ENCODE measurements at places on chromosomes 5 and 9.

- no peak for DNase-seq
These were observed 428.2 kb downstream of the ENC1 start for GRCh38 chr5:74212336-74212735.

DNA sequence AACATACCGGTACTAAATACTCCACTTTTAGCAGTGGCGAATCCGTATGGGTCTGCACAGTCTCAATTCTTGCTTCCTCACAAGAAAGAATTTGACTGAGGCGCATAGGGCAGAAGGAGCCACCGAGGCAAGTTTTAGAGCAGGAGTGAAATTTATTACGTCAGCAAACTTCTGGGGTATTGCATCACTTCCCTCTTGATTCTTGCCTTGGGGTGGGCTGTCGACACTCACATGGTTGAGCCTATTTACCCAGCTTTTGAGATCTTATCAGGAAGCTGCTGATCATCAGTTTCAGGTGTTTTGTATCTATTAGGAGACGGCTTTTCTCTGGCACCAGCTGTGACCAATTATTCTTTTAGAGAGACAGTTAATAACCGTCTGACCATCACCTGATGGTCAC is 111.5 kb upstream of the CCNH start:
- no peak for DNase-seq

DNA sequence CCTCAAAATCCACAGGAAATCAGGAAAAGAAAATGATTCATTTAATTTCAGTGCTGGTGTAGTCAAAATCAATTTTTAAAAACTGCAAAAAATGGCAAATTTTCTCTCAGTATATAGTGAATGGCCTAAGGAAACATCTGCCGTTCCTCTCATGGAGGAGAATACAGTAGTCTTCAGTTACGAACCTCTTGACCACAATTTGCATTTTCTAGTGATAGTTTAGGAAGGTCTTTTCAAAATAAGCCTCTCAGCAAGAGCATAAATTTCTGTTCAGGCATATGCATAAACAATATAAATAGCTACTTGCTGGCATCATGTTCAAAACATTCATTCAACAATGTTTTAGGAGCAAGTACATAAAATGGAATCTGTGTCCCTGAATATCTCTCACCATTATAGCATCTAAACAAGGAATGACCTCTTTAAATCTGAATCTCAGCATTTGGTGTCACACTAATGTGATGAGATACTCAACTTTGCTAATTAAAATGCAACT is 33.5 kb downstream of the HAPLN1 start:
- no peak for DNase-seq

DNA sequence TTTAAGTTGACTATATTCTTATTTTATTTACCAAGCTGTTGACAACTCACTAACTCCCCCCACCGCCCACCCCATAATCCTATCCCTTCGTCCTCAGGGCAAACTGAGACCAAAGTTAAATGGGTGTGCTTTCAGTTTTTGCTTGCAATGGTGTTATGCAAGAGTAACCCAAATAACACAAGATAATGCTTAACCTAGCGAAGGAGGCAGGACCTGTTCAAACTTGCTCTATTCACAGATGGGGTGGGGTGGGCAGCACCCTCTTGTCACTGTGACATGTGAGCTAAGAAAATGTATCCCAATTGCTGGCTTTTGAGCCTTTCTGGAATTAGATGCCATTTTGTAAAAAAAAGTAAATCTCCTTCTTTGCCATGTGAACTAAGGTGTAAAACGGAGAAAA is 40.4 kb downstream of the GLIS3 start:
- DNase-seq, result no peak

DNA sequence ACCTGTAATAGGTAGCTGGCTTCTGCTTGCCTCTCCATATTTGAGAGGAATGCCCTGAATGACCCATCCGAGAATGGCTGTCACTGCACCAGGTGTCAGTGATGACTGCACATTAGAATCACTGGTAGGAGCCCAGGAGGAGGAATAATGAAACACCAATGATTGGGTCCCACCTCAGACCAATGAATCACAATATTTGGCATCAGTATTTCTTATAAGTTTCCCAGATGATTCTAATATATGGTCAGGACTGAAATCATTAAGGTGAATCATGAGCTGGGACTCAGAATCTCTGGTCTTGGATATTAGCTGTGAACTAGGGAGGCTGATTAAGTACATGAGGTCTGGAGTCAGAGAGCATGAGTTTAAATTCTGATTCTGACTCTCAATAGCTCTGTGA is 23.4 kb downstream of the ARSB start:
- no peak for DNase-seq

- no peak for DNase-seq
These were observed 631.7 kb upstream of the CDH6 start for GRCh38 chr5:30561771-30562170.

DNA sequence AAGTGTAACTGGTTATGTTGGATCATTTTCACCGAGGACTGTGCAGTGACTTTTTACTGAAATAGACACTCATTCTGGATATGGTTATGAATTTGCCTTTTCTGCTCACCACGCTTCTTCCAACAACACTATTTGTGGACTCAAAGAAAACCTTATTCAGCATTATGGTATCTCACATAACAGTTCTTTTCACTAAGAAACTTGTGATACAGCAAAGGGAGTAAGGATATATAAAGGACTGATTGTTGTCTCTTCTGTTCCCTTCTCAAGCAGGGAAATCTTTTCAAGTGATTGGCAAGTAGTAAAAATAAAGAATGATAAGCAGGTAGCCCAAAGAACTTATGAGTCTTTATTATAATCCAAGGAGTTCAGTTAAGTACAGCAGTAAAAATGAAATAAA is 131.5 kb upstream of the SV2C start:
- no peak for DNase-seq

DNA sequence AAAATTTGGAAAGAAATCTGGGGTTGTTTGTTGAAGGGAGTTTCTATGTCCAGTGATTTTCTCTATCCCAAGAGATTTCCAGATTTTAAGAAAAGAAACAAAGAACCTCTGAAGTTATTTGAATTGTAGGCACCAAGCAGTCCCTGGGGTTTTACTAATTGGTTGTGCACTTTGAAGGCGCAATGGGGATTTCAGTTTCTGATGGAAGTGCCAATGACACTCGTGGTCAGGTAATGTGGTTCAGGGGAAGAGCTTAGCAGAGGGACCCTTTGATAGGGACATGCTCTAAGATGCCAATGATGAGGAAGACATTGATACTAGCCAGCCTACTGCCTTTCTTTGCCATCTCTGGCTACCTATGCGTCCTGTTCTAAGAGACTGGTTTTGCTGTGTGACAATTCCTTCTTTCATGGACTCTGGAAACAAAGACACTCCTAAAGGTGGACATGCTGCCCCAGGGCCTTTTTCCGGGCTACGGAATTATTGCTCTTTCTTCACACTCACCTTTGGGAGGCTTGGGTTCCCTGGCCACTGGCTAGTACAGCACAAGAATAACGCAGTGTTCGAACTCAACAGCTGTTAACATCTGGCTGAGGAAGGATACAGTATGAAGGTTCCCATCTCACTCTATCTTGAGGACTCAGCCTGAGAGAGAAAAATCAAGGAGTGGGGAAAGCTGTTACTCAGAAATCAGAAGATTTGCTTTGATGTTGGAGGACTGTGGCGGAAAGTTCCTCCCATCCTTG is 6.9 kb upstream of the TRAF1 start:
- DNase-seq, result no peak

- no peak for DNase-seq
These were observed 37.8 kb upstream of the ATP6V1G1 start for GRCh38 chr9:114549697-114550330.

DNA sequence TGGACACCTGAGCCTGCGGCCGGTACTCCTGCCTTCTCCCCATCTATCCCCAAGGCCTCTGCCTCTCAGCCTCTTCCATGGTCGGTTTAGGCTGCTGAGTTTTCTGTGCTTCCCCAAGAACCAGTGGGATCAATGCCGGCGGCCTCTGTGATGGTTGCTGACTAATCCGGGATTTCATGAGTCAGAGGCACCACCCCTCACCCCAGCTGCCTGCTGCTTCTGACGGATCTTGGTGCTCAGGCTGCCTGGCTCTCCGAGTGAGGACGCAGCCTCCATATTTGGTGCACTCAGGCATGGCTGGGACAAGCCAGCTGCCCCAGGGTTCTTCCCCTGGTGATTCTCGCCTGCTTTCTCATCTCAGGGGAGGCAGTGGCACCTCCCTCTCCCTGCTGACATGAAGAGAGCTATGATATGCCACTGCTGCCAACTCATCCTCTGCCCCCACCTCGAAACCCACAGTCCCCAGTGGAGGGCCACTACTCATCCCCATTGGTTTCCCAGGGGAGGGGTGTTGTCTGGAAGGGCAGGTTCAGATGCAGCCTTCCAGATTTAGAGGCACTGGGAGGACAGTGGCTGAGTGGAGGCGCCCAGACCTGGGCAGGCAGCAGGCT is 3.3 kb upstream of the MAN1B1 start:
- DNase-seq, result no peak

GRCh38 chr5:163578652-163579051 is 73.2 kb downstream of the MAT2B start:
- DNase-seq, result no peak

- no peak for DNase-seq
These were observed 79.6 kb upstream of the RNU6ATAC start for GRCh38 chr9:134243778-134244467.

DNA sequence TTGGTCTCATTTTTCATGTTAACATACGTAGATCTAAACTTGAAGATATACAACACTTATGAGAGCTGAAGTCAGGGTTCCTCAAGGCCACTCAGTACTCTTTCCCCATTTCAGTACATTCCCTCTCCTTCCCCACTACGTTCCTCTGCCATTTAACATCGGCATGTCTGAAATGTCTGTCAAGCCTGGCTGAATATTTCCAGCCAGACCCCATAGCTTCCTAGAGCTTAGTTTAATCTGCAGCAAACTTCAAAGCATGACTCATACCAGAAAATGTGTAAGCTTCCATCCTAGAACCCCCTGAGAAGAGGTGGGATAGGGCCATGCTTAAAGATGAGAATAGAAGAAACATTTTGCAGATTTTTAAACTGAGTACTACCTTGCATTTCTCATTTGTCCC is 6.2 kb downstream of the GZMA start:
- DNase-seq, result no peak

DNA sequence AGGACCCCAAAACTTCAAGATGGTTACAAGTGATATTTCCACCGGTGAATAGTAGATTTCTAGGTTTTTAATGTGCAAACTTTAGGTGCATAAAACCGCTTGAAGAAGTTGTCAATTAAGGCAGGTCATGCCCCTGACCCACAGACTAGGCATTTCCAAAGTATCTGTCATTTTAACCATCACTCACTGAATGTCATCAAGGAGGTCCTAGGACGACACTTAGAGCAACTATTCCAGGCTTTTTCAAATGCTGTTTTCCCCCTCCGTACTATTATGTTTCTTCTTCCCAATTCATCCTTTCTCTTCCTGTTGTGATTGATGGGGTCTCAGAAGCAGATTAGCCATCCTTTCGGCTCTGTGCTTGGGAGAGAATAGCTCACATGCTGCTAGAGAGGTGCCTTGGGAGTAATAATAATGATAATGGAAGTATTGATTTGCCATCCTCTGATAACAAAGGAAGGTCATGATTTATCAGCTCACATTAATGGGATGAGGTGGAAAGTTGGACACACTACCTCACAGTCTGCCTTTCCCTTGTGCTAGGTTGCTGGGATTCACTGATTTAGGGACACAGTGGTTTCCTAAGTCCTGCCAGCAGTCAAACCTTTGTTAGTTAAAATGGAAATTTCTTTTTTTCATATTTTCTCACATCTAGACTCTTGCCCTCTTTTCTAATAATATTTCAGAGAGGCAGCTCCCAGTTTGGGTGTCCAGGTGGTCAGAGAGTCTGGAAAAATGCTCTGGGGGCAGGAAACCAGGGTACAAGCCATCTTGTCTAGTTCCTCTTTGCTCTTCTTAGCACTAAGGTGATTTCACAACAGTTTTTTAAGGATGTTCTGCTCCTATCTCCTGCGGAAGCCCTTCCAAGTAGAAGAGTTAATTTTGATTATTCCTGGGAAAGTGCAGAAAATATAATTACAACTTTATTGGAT is 67.0 kb downstream of the PTTG1 start:
- no peak for DNase-seq

GRCh38 chr5:115575167-115576070 is 26.9 kb downstream of the TICAM2 start:
- no peak for DNase-seq

GRCh38 chr5:150172556-150172955 is 6.0 kb downstream of the CDX1 start:
- DNase-seq, result no peak

DNA sequence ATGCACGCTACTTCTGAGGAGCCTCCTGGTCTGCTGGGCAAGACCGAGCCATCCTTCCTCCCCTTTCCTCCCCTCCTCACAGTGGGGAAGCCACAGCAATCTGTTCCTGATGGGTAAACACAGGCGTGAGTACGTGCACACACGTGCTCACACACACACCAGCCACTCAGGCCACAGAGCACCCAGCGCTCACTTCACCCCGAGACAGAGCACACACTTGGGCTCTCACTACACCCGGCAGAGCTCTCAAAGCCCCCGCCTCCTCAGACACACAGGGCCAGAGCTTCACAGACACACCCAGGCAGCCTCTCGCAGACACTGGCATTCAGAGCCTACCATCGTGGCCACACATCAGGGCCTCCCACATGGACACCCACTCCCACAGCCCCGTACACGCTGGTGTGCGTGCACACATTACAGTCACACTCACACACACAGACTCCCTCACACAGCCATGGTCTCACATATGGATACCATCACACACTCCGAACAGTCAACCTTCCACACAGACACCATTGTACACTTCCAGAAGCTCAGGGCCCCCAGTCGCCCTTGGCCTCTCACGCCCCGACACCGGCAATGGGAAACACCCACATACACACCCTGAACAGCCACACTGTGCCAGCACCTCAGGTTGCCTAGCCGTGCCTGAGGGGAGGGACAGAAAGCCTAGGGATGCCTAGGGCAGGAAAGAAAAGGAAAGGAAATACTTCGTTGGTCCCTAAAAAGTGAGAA is 13.5 kb downstream of the CNTFR start:
- DNase-seq, result no peak

DNA sequence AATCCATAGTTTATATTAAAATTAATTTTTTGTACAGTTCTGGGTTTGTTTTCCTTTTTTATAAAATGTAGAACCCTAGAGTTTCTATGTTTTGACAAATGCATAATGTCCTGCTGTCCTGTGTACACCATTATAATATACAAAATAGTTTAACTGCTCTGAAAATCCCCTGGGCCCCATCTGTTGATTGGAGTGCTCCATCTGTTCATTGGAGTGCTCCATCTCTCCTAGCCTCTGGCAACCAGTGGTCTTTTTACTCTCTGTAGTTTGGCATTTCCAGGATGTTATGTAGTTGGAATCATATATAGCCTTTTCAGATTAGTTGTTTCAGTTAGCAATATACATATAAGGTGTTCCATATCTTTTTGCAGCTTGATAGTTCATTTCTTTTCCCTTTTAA is 31.2 kb downstream of the JMY start:
- no peak for DNase-seq

All from hypothalamus (tissue), 51 donors.